ENCODE measurements at places on chromosomes 12 and 14.

DNA sequence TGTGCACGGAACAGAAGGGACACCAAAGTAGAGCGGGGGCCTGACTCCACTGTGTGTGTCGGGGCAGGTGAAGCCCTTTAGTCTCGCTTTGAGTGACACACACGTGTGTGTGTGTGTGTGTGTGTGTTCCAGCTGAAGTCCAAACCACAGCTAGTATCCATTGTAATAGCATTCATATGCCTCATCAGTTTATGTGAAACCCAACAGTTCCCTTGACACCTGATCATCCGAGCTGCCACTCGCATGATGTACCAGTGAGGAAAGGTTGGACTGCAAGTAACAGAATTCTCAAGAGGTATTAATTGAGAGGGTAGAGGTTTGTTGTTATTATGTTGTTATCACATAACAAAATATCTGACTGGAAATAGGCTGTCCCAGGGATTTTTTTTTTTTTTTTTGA is 16.4 kb downstream of the CCDC63 start:
- DNase-seq: no peak

GRCh38 chr14:71011479-71011878 is 104.2 kb downstream of the PCNX1 start:
- DNase-seq: no peak

GRCh38 chr14:40240245-40240859 is 808.1 kb upstream of the FBXO33 start:
- DNase-seq: no peak

GRCh38 chr12:11717519-11717961 is 68.1 kb downstream of the ETV6 start:
- no peak for DNase-seq

DNA sequence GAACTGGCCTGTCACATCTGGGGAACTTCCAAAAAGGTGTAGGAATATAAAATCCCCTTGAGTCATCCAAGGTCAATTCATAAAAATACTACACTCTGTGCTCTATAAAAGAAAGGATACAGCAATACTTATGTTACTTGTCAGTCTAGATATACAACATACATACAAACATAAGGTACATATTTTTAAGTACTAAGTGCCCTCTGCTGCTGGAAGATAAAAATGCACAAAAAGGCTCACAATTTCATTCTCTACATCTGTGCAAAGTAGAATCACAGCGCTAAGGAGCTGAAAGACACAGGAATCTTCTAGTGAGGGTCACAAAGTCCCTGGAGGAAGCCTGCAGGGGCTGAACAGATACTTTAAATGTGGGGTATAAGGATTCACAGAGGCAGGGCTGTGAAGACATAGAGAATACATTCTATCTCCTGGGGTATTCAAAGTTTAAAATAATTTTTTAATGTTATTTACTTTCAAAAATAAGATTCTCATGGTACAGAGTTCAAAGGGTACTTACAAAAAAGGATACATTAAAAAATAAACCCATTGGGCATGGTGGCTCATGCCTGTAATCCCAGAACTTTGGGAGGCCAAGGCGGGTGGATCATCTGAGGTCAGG is 10.2 kb upstream of the GOLGA5 start:
- DNase-seq: peak; percentile 51

GRCh38 chr12:65858831-65859230 is 34.5 kb downstream of the HMGA2 start:
- no peak for DNase-seq

DNA sequence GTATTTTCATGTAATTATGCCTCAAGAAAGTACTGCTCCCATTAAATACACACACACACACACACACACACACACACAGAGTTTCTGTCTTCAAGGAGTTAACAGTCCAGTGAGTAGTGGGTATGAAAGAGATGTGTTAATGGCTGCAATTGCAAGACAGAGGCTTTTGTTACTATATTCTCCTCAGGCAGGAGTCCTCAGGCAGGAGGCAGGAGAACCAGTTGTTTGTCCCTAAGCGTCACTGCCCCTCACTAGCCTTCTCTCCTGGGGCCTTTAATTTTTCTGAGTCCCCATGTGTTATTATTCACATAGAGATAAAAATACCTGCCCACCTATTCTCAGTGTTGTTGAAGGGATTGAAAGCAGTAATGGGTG is 31.2 kb downstream of the DAD1 start:
- no peak for DNase-seq

DNA sequence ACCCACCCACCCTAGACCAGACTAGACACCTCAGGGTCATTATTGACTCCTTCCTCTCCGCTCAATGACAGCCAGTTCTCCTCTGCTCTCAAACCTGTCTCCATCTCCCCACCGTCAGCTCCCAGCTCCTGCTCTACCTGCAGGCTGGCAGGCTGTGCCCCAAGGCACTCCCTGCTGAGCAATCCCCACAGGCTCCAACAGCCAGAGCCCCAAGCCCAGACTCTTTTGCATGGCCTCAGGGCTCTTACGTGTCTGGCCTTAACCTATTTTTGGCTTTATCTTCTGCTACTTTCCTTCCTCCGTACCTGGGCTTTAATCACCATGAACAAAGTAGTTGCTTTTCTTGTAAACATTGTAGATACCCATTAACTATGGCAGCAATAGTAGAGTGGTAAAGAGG is 162.9 kb upstream of the PRMT8 start:
- no peak for DNase-seq

DNA sequence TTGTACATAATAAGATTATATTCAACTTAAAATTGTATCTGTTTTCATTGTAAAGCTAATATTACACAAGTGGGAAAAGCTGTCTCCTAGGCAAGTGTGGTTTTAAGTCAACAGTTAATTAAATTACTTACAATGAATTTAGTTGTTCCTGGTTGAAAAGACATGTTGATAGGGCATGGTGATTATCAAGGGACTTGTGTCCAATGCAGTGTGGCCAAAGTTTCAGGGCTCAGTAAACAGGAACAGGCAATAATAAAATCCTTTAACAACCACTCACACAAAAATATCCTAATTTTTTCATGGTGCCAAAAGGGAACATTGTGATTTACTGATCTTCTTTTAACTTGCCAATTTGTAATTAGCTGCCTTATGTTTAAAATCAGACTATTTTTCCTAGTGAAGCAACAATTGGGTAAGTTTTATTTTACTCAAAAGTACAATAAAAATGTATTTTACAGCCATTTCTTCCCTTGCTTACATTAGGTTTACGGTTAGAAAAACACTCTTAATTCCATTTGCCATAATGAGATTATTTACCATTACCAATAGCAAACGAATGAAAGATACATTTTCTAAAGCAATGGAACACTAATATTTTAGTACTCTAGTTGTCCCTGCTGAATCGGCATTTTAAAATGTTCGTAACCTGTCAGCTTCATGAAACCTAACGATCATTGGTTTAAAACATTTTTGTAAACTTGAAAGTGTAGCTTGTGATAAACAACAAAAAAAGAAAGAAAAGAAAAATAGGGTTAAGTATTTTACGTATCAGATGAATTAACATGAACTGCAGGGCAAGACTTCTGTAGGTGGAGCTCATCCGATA is 1.8 kb upstream of the WNK1 start:
- no peak for DNase-seq

- DNase-seq: peak; percentile 46
Measured at GRCh38 chr12:72272731-72273498, 745 bp downstream of the TRHDE start.

- DNase-seq: no peak
Measured at GRCh38 chr14:49160983-49161382, 425.2 kb downstream of the RPS29 start.

DNA sequence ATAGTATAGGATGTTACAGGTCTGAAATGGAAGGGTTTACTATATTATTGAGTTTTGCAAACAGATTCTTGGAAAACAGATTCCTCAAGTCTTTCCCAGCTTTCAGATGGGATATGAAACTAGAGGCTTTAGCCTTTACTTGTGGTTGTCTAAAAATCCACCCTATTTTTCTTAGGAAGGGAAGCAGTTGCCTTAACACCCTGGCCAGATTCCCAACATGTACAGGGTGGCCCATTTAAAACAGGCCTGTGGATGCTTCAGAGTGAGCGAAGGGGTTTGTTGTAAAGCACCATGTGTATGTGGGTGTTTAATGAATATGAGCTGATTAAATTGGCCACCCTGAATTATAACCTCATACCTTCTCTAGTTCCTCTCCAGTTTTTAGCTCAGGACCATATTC is 415.9 kb downstream of the ZFP36L1 start:
- DNase-seq: no peak

- no peak for DNase-seq
Measured at GRCh38 chr14:104891664-104892530, 26.8 kb downstream of the CEP170B start.

- peak; percentile 84 for DNase-seq
Measured at GRCh38 chr14:49999146-49999761, 106.4 kb downstream of the ARF6 start.

- no peak for DNase-seq
Measured at GRCh38 chr12:82648259-82648909, 38.3 kb upstream of the TMTC2 start.

DNA sequence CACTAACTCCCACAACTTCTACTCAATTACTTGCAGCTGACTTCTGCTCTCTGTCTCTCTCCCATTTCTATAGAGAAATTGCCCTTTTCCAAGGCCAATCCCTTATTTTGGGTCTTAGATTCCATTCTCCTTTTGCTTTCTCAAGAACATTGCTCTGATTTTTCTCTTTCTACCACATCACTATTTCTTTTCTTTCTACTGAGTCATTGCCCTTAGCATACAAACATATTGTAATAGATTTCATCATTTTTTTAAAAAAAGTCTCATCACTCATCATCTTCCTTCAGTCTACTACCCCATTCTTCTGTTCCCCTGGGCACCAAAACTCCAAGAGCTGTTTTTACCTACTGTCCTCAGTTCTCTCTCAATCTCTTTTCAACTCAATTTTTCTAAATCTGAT is 4.4 kb upstream of the KCNA1 start:
- no peak for DNase-seq

GRCh38 chr14:23071921-23072539 is 14.7 kb upstream of the CDH24 start:
- DNase-seq: no peak

DNA sequence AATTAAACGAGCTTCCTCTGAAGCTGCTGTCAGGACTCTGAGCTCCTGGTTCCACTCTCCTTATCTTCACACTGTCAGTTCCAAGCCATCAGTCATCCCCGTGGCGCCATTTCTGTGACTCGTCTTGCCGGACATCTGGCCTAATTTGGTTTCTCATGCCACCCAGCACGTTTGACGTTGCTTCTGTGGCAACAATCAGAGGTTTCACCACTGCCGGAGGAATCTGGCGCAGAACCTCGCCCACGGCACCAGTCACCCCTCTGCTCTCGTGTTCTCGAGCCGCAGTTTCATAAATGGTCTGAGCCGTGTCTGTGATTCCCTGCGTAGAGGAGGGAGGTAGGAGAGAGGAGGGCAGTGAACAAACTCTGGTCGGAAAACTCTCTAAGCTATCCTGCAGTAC is 29.7 kb downstream of the BDKRB1 start:
- no peak for DNase-seq

DNA sequence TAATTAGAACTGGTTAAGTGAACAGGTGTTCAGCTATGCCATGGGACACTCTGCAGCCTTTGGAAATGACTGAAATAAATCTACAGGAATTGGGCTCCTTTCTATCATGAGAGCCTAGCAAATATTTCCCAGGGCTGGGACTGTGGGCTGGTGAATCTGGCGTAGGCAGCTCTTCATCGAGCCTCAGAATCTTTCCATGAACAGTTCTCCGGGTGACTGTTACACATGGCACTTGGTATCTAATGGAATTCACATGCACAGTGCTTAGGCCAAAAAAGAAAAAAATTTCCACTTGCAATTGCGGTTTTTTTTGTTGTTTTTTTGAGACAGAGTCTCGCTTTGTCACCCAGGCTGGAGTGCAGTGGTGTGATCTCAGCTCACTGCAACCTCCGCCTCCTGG is 32.1 kb downstream of the PRKAB1 start:
- DNase-seq: no peak

DNA sequence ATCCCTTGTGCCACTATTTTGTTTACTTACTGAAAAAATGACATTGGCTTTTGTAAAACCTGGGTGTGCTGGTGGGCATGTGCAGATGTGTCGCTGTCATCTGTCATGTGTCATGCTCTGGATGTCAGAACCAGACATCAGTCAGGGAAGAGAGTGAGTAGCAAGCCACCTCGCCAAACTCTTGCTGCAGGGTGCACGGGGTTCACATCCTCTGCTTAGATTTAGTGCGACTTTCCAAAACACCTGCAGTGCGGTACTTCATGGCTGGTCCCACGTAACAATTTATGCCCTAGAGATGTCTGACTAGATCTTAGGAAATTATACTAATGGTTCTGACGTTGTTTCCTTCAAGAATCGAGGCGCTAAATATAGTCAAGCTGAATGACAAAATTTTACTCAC is 106.7 kb downstream of the CRADD start:
- DNase-seq: no peak

DNA sequence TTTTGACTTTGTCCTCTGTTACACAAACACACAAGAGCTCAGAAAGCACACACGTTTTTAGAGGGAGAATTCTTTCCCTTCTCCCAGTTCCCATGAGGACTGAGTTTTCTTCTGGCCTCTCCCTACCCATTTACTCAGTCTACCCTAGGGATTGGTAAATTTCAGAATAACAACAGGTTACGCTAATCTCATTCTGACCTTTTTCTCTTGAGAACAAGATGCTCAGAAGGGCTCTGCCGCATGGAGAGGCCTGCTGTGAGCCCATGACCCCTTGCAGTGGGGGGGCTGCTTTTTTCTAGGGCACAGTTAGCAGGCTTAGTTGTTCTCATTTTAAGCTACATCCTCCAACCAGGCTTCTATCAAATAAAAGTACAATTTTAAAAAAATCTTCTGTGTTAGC is 69.5 kb downstream of the GPR135 start:
- DNase-seq: no peak

DNA sequence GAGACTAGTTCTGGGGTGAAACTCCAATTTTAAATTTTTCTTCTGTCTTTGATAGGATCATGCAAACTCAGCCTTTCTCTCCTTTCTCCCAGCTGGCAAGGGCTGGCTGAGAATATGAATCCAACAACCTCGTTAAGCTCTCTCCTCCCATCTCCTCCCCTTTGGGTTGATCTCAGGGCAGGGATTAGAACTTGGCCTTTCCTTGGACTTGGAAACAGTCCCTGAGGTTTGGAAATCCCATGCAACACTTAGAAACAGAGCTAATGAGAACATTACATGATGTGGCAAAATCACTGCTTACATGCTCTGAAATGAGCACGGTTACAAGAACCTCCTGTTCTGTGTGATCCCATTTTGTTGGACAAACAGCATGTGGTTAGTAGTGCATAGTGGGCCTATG is 31.6 kb downstream of the ACACB start:
- DNase-seq: no peak

DNA sequence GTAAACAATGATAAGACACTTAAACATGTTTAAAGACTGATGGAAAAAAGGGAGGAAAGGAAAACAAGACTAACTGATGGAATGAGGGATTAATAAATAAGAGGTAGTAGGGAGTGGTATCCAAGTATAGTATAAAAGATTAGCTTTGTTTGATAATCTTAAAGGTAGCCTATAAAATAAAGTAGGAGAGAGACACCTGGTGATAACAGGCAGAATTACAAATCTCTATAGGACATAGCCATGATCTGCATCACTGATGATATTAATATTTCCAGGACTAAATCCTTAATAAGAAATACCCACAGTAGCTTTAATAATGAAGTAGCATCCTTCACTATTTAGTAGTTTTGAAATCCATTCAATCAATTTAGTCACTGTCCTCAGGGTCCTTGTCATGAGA is 30.4 kb downstream of the DLGAP5 start:
- peak; percentile 40 for DNase-seq
